ENCODE measurements at places on chromosomes 7 and 10. TPM values are rescaled to one million over a fixed set of nuclear protein-coding genes. Genes with fewer than 3 reads are reported as not detected.

GRCh38 chr7:3879355-3880075 lies 578.5 kb downstream of the SDK1 start:
- no peak for DNase-seq

DNA sequence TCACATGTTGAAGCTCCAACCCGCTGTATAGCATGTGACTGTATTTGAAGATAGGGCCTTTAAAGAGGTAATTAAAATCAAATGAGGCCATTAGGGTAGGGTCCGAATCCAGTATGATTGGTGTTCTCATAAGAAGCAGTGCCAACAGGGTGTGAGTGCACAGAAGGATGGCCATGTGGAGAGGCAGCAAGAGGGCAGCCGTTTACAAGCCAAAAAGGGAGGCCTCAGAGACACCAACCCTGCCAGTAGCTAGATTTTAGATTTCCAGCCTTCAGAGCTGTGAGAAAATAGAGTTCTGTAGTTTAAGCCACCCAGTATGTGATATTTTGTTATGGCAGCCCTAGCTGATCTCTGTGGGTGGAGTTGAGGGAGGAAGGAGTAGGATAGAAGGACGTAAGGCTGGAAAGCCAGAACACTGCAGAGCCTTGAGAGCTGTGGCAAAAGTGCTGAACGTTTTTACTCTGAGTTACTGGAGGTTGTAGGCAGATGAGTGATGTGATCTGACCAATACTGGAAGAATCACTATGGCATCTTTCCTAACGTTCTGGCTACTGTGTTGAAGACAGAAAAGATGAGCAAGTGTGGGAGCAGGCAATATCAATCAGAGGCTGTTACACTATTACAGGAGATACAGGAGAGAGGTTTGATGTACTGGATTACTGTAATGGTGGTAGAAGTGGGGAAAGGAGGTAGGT lies 334.9 kb downstream of the ELMO1 start:
- DNase-seq: no peak

- no peak for DNase-seq
Measured at GRCh38 chr7:155363146-155363539, 65.5 kb downstream of the INSIG1 start.

- DNase-seq: no peak
Measured at GRCh38 chr10:54745436-54745835, 55.6 kb downstream of the PCDH15 start.

- DNase-seq: no peak
Measured at GRCh38 chr7:8444468-8444769, 11.0 kb downstream of the NXPH1 start.

GRCh38 chr7:112262855-112263487 lies 56.5 kb downstream of the ZNF277 start:
- DNase-seq: no peak

DNA sequence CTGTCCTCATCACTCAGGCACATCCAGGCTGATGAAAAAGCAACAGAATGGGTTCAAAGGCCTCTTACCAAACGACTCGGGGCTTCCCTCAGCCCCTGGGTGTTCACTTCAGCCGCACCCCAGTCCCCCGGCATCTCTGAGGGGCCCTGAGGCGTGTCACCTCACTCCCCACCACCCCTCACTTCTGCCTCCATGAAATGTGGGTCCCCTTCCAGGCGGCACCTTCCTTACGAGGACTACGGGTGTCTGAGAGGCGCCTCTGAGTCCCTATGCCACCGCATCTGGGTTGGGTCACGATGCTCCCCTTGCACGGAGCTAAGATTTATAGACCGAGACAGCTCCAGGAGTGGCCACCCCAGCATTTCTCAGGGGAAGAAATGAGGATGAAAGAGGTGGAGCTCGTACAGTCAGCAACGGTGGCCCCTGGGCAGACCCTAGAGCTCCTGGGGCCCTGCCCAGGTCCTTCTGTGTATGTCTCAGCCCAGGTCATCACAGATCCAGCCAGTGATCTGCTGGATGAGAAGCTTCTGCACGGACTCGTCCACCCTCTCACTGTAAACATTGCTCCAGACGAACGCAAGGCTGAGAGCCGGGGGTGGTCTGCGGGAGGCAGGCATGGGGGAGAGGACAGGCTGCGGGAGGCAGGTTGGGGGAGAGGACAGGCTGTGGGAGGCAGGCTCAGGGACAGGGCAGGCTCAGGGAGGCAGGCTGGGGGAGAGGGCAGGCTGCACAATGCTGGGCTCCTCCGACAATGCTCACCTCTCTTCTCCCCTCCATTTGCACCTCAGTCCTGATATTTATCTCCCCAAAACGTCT lies 408.2 kb downstream of the DNAJB6 start:
- no peak for DNase-seq

DNA sequence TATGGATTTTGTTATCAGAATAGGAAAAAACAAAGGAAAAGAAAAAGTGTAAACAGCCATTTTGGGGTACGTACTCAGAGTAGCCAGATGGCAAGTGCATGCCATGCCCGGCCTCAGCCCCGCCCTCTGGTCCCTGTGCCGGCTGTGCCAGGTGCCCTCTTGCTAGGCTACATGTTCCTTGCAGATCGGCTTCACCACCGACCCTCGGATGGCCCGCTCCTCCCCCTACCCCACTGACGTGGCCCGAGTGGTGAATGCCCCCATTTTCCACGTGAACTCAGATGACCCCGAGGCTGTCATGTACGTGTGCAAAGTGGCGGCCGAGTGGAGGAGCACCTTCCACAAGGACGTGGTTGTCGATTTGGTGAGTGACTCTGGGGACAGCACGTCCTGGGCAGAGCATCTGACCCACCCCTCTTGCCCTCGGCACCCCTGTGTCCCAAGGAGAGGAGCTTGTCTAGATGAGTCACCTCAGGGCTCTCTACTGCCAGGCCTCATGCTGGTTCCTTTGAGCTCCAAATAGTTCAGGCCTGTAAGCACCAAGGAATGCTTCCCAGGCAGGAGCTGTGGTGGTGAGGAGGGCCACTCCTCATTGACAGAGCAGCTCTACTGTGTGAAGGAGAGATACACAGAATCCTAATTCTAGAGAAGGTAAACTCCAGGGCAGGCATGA lies 54.9 kb upstream of the ZMIZ2 start:
- no peak for DNase-seq

DNA sequence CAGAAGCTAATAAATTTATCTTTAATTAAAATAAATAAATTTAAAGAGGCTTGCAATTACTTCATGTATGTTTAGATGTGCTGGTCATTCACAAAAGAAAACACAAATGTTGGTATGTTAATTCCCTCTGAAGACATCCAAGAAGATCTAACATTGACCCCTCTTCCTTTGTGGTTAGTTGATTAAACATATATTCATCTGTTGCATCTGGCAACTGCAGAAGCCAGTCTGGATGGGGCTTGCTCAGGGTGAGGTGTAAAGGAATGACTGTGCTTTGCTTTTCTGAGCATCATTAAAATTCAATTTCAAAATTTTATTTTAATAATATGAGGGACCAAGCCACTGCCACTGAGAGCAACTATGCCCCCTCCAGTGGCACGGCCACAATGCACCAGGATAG lies 36.4 kb upstream of the FERD3L start:
- no peak for DNase-seq

DNA sequence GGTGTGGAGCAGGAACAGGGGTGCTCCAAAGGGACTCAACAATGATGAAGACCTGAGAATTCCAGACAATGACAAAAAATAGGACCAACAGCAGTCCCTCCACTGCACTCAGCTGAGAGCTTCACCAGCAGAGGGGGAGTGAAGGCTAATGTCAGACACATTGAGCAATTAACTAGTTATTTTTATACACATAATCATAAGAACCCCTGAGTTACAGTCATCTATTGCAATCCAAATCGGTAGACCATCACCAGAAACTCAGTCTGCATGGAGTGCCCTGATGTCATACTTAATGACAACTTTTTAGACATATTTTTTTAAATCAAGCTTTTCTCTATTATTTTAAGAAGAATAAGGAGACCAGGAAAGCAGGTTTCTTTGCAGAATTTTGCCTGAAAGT lies 30.6 kb upstream of the IKZF1 start:
- no peak for DNase-seq

GRCh38 chr10:60649485-60650377 lies 128.5 kb upstream of the CDK1 start:
- DNase-seq: no peak

DNA sequence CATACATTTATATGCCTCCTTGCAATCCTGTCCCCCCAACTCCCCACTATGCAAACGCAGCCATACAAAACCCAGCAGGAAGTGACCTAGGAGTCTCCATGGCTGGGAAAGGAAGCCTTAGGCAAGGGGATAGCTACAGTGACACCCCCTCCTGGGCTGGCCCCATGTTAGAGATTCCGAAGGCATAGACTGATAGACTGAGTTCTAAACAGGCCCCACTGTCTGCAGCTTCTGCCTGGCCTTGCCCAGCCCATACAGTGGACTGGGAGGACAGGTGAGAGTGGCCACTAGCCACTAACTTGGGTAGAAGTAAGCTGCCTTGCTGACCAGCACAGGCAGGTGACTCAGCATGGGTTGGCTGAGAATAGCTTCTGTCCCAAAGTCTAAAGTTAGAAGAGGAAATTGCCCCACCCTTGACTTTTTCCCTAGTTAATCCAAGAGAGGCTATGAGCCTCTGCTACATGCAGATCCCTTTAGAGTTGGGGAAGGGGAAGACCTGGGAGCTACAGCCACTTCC lies 106.3 kb downstream of the C10orf105 start:
- no peak for DNase-seq

DNA sequence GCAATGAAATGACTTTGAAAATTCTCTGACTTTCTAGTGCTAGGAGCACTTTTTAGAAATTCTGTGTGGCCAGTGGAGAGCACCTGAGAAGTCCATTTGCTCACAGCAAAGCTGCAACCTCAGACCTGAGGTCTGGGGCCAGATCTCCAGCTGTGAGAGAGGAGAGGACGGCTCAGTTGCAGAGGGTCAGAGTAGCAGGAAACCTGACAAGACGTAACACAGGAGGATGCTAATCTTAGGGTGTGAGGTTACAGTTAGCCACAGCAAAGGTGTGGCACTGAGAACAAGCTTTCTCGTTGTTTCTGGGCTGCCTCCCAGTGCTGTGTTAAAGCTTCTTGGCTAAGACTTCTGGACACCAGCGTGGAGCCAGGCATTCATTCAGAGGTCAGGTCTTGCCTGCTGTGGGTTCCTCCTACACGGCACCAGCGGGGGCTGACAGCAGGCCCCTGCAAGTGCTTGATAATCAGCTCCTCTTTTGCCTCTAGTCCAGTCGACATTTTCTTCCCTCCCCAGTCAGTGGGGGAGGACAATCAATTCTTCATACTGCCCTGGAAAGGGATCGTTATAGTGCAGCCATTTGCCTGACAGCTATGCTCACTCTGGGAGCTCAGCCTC lies 435.4 kb upstream of the DPP6 start:
- DNase-seq: no peak

DNA sequence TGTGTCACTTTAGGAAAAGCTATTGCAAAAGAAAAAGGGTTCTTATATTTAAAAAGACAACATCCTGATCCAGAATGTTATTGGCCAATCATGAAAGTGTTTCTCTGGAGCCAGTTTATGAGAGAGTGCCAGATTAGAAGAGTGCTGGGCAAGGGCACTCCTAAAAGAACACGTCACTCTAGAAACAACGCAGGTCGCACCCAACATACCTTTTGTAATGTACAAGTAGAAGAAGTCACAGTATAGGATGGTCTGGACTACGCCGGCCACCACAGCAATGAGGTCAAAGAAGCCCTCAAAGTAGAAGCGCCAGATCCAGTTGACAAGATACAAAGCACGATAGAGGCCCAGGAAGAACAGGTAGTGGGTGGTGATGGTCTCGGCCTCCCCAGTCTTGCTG lies 18.1 kb upstream of the DAGLB start:
- no peak for DNase-seq

- no peak for DNase-seq
Measured at GRCh38 chr10:118358327-118358726, 16.2 kb upstream of the FAM204A start.

- no peak for DNase-seq
Measured at GRCh38 chr10:112938808-112939482, 11.1 kb upstream of the TCF7L2 start.

- DNase-seq: no peak
Measured at GRCh38 chr7:83934118-83934734, 260.4 kb downstream of the SEMA3A start.

DNA sequence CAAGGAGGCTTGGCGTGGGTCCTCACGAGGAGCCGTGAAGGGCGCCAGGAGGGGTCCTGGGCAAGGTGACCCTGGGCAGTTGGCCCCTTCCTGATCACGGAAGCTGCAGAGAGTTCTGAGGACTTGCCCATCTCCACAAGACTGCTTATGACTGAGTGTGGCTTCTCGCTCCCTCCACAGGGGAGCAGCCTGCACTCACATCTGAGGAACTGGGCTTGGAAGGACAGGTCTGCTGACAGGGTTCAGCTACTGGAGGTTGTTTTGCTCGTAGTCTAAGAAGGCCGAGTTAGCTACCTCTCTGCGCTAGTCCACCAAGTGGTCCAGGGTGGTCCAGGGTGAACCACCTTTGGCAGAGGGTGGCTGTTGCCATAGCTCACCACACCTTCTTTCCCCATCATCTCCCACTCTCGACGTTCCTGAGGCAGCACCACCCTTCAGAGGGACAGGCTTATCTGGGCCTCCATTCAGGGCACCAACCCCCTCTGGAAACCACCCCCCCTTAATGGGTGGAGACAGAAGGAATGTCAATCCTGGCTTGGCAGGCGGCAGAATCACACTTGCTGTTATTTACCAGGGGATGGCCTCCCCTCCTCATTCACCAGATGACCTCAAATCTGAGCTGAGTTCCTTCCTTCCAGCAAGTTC lies 38.2 kb downstream of the FAM53B start:
- DNase-seq: no peak

DNA sequence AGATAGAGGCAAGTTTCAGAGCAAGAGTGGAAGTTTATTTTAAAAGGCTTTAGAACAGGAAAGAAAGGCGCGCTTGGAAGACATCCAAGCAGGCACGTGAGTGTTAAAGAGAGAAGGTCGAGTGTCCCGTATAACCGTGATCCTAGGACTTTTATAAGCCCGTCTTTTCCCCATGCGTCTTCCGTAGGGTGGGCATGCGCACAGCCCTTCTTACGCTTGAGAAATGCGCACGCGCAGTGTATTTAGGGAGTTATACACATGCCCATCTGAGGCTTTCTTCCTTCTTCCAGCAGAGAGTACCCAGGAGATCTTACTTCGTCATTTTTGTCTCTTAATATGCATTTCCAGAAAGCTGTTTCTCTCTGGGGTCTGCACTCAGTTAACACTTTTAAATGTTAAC lies 52.4 kb downstream of the CALD1 start:
- DNase-seq: no peak

Gene LDB3
- 0.85 TPM for total RNA-seq

Gene GBX1
- total RNA-seq: 0.41 TPM

Gene KCP
- total RNA-seq: 4.2 TPM

Gene ACTA2
- total RNA-seq: 38.1 TPM

Gene AKR1C4
- 2.0 TPM for total RNA-seq

Gene TAS2R41
- not detected for total RNA-seq

Gene PLXDC2
- total RNA-seq: 83.4 TPM

Gene GLCCI1
- 11.9 TPM for total RNA-seq

Gene STEAP1B
- total RNA-seq: not detected

Gene PTF1A
- total RNA-seq: 0.51 TPM
